ENCODE measurements at places on chromosomes 16 and 17.

DNA sequence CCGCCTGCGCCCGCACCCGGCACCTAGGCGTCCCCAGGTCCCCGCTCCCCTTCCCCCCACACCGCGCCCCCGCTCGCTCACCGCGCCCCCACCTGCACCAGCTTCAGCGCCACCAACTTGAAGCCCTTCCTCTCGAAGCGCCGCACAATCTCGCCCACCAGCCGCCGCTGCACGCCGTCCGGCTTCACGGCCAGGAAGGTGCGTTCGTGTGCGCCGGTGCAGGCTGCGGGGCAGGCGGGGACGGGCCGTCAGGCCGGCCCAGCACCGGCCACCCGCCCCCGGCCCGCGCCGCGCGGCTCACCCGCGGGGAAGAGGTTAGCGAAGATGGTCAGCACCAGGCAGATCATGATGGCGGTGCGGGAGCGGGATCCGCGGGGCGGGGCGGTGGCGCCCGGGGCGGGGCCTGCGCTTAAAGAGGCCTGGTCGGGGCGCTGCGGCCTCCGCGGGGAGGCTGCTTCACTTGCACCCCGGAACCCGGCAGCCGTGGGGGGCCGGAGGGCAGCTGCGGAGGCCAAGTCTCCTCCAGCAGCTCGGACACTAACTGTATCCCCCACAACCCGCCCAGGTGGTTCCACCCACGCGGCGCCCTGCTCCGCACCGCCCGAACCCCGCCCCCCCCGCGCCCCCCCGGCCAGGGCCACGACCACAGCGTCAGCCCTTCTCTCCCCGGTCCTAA is at the start of gene NME3:
Gene NME3, minus strand, starts transcription at position 356 of the 676 bp plus-strand sequence. Its CDS starts 9 bp downstream, at position 347.
- peak; percentile 54 for DNase-seq

DNA sequence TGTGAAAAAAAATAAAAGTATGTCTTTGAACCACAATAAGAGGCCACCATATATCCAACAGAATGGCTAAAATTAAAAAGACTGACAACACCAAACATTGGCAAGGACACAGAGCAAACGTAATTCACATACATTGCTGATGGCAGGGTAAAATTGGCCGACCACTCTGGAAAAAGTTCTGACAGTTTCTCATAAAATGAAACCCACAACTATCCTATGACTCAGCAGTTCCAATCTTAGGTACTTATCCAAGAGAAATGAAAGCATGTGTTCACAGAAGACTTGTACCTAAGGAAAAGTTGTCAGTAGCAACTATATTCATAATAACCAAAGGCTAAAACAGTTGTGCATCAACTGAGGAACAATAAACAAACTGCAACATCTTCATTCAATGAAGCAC is 357.3 kb upstream of the XYLT1 start:
- DNase-seq = no peak

- no peak for DNase-seq
These were observed 6.0 kb downstream of the TMEM106A start for GRCh38 chr17:43217614-43218087.

DNA sequence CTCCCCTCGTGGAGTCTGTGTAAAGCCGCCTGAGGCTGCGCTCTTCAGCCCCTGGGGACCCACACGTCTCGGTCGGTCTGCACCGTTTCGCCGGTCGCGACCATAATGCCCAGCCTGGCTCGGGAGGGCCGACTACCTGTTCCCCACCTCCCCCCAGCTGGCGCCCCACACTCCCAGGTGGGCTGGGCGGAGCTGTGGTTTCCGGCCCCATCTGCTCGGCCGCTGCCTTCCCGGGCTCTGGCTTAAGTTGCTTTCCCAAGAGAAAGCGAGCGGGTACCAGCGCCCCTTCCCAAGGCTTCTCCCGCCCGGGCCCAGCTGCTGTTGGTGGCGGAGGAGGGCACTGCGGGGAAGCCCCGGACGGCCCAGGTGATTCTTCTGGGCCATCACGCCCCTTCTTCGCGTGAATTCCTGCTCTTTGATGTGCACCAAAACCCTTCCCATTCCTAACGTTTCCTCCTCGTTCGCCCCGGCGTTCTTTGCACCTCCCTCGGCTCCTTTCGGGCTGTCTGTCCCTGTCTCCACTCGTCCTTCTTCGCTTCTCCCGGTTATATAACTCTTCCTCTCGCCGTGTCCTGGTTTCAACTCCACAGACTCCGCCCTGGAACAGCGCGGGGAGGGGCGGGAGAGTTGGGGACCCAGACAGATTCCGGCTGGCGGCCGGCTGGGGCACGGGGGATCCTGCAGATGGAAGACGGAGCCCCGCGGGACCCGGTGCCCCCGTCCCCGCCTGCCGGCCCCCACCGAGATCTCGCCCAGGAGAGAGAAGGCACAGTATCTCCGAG is 2.0 kb downstream of the KDM6B start:
- peak; percentile 55 for DNase-seq

Data from SK-MEL-5 (cell line).